ENCODE measurements at places on chromosomes 1 and 21.

DNA sequence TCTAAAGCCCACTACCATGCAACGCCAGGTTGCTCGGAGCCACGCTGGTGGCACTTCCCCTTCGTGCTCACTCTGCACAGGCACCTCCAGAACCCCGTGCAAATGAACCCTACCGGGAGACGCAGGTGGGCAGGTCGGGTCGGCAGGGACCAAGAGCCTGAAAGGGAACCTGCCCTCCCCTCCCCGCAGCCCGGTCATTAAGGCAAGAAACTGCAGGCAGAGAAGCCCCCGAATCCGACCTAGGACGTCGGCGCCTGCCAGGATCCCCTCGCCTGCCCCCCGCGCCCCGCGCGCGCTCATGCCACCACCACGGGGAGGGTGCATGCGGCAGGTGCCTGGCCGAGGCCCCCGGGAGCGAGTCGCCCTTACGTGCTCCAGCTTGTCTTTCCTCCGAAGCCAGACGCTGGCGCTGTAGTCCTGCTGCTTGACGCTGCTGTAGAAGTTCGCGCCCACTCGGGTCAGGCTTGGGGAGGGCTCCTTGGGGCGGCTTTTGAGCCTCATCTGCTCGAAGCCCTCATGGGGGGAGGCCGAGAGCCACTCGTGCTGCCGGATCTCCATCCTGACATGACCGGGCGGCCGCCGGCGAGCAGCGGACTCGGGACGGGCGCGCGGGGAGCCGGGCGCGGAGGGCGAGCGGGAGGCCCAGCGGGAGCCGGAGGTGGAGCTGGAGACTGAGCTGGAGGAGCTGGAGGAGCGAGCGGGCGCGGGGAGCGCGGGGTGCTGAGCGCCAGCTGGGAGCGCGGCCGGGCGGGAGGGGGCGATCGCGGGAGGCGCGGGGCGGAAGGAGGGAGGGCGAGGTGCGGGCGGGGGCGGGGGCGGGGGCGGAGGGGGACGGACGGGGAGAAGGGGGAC is 552 bp downstream of the PLD5 start:
- peak; percentile 93 for DNase-seq

GRCh38 chr1:43206600-43207228 is 34.6 kb downstream of the CFAP57 start:
- no peak for DNase-seq

GRCh38 chr1:2277741-2278488 is 49.8 kb downstream of the SKI start:
- no peak for DNase-seq

GRCh38 chr21:27570306-27570868 is 603.5 kb upstream of the ADAMTS5 start:
- no peak for DNase-seq

DNA sequence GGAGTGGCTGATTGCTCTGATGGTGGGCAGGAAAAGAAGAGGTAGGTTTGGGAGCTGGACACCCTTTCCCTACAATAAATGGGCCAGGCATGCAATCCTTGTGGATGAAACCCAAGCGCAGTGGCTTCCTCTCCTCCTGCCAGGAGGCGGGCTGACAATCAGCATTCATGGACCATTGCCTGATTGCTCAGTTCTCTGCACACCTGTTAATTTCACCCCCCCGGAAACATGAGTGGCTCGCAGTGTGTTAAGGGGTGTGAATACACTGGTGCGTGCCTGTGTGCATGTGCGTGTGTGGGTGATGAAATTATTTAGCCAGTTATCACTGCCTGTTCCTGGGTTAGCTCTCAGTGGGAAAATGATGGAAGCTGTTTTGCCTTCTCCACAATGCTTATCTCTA is 310.7 kb downstream of the PCP4 start:
- DNase-seq, result no peak

DNA sequence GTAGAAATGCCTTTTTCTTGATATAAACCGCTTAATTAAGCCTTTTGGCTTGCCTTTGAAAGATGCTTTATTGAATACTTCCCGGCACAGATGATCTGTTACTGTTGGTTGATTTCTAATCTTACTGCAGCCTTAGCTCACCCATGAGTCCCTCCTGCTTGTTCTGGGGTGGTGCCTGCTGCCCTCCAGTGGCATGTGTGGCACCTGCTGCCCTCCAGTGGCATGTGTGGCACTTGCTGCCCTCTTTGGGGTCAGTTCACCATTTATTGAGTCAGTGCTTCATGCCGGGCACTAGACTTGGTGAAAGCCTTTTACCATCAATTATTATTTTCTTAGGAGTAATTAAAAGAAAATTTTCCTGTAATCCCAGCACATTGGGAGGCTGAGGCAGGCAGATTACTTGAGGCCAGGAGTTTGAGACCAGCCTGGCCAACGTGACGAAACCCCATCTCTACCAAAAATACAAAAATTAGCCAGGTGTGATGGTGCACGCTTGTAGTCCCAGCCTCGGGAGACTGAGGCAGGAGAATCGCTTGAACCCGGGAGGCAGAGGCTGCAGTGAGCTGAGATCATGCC is 54.3 kb downstream of the ADARB1 start:
- DNase-seq, result peak; percentile 96

DNA sequence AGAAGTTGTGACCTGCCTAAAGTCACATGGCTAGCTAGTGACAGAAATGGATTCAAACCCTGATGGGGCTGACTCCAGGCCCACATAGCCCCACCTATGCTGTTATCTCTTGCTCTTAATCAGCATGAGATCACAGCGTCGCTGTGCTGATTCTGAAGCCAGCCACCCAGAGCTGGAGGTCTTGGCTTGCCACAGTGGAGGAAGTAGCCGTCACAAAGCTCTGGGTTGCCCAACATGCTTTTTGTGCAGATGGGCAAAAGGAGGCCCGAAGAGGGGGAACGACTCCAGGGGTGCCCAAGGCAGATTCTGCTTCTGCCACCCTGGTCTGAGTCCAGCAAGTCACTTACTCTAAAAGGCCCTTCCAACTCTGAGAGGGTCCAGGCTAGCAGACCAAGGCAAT is 14.7 kb upstream of the MFSD2A start:
- peak; percentile 14 for DNase-seq

GRCh38 chr1:118563981-118564951 is 379.2 kb upstream of the SPAG17 start:
- no peak for DNase-seq

DNA sequence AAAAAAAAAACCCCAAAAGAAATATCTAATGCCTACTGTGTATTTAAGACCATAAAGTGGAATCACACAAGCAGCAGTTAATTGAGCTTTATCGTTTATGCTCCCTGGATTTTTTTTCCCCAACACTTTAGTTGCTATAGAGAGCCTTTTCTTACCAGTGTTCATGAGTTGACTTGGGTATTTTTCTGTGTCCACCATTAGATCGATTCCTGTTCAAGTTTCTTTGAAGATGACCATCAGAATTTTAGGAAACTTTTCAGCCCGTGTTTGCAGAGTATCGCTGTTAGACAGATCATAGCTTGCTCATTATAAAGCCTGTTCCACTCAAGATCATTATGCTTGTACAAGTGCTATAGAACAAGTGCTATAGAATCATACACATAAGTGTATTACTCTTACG is 1.5 kb downstream of the RALGPS2 start:
- no peak for DNase-seq

DNA sequence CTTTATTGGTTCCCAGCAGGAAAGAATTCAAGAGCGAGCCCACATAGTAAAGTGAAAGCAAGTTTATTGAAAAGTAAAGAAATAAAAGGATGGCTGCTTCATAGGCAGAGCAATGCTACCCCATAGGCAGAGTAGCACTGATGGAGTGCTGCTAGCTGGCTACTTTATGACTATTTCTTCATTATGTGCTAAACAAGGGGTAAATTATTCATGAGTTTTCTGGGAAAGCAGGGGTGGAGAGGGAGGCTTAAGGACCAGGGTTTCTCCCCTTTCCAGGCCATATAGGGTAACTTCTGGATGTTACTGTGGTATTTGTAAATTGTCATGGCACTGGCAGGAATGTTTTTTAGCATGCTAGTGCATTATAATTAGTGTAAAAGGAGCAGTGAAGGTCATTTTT is 1271.4 kb downstream of the KCNT2 start:
- no peak for DNase-seq

DNA sequence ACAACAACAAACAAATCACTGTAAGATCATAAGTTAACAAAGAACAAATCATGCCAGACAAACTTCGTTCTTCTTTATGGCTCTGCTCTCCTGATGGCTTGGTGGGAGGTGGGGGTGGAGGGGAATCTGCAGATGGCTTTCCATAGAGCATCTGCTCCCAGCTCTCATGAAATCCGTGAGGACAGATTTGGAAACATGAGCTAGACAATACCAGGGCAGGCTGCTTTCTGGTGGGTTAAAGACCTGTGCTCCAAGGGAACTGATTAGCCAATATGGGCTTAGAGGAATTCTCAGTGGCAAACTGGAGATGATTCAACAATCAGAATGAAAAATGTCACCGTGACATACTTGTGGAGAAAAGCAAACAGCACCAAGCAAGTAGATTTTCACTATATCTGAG is 69.4 kb upstream of the TLR5 start:
- no peak for DNase-seq

DNA sequence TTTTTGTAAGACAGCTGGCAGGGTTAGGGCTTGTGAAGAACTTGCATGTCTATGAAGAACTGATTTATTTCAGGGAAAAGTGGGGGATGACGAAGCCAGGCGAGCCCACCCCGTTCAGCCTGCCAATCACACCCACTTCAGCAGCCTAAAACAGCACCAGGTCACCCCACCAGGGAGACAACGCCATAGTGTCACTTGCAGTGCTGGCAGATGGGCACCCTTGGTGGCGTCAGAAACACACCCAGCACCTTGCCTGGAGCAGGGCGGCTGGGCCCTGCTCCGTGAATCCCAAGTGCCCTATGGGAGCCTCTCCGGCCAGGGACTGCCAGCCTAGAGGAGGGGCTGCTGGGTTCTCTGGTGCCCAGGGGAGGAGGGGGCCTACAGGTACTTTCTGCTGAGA is 5.0 kb upstream of the NADK start:
- no peak for DNase-seq

DNA sequence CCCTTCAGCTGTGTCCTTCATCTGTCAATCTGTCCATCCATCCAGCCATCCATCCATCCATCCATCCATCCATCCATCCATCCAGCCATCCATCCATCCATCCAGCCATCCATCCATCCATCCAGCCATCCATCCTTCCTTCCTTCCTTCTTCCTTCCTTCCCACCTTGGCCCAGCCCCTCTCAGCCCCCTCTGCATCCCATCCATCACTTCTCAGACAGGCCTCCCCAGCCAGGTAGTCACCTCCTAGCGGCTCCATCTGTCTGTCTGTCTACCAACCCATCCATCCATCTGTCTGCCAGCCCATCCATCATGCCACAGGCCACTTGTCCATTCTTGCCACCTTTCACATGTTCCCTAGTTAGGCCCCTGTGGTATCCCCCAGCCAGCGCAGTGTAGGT is 10.2 kb upstream of the EPHA2 start:
- no peak for DNase-seq

- DNase-seq, result no peak
Measured at GRCh38 chr1:160911441-160911840, 26.5 kb upstream of the ITLN1 start.

DNA sequence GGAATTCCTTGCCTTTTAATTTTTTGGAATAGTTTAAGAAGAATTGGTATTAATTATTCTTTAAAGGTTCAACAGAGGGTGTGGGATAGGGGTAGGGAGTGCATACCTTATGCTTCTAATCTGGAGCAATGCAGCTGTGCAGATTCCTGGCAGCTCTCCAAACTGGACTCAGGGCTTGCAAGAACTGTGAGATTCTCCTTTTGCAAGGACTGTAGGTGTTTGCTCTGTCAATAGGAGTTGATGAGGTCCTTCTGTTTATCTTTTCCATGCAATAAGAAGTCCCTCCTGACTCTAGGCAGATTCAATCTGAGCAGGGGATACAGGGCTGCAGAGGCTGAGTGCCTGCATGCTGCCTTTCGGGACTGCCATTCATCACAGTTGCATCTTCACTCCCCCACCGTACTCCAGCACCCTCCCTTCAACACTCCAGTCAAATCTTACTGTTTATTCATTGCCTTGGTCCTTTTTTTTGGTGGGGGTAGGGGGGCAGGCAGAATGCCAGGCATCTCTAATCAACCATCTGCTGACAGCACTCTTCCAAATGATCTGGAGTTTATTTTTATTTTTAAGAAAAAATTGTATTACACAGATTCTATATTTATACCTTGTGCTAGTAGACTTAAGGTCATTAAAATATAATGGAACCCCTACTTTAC is 122.3 kb downstream of the DISC1 start:
- no peak for DNase-seq

DNA sequence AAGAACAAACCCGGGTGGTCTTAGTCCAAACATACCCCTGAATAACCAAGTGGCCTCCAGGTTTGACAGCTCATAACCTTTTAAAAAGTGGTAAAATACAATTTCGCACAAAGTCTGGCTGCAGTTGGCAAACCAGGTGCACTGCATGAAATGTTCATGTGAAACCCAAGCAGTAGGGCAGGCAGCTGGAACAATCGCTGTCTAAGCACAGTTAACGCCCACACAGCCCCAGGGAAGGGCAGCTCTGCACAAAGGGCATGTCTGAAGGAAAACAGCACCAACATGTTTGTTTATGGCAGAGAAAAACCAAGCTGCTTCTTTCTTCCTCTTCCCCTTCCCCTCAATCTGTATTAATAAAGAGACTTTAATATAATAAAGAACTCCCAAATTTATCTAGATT is 49.5 kb downstream of the KIAA1614 start:
- DNase-seq, result no peak

GRCh38 chr1:65221638-65222339 is 73.8 kb downstream of the AK4 start:
- DNase-seq, result no peak

GRCh38 chr1:178536844-178537371 is 24.0 kb downstream of the TEX35 start:
- DNase-seq, result peak; percentile 88

- no peak for DNase-seq
Measured at GRCh38 chr21:42164064-42164789, 54.7 kb upstream of the ABCG1 start.

GRCh38 chr1:73517603-73518191 is 680.3 kb downstream of the LRRIQ3 start:
- no peak for DNase-seq

DNA sequence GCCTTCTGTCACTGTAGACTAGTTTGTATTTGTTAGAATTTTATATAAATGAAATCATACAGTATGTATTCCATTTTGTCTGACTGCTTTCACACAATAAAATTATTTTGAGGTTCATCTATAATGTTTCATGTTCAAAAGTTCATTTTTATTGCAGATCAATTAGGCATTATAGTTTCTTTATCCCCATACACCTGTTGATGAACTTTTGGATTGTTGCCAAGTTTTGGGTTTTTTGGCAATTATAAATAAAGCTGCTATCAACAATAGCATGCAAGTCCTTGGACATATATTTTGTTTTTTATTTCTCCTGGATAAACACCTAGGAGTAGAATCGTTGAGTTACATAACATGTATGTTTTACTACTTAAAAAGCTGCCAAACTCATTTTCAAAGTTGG is 47.1 kb upstream of the FAM3B start:
- DNase-seq, result no peak

DNA sequence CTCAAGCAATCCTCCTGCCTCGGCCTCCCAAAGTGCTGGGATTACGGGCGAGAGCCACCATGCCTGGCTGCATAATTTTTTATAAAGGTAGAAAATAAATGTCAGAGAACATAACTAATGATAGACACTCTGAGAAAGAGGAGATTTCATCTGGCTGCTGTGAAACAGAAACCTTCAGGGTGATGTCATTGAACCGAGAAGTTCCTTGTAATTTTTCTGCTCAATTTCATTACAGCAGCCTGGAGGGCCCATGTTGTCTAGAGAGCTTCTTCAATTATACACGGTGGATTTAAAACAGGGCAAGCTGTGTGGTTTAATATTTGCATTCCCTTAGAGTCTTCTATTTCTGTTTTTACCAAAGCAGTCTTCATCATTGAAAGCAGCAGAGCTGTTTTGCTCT is 64.3 kb upstream of the MORC3 start:
- no peak for DNase-seq
